ENCODE measurements at places on chromosomes 5 and 9. TPM values are rescaled to one million over a fixed set of nuclear protein-coding genes. Genes with fewer than 3 reads are reported as not detected.

GRCh38 chr5:33322632-33323031, 118.1 kb upstream of the TARS1 start:
- DNase-seq: no peak
- no peaks in the 10 kb centered on the region for H3K27me3 ChIP-seq
- H3K4me1 ChIP-seq: no peaks in the 10 kb centered on the region
- H3K36me3 ChIP-seq: no peaks in the 10 kb centered on the region

DNA sequence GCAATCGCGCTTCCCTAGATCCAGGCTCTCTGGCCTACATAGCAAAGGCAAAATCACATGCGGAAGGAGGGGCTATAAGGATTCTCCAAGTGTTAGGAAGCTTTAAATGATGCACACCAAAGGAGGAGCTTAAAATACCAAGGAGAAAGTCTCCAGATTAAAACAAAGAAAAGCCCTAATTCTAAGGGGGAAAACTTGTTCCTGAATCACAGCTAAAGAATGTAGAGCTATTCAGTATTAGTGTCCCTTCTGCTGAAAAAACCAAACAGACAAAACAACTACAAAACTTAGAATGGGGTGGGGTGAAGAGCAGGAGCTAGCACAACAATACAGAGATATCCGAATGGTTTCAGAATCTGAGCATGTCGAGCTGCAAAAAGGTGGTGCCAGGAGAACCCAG, 213.7 kb downstream of the DCP2 start:
- no peak overlapping the region for H3K4me3 ChIP-seq
- no peak overlapping the region for H3K27ac ChIP-seq
- H3K36me3 ChIP-seq: no peaks in the 10 kb centered on the region
- H3K27me3 ChIP-seq: no peaks in the 10 kb centered on the region

- no peaks in the 10 kb centered on the region for H3K27me3 ChIP-seq
- H3K4me3 ChIP-seq: no peak overlapping the region
- no peak overlapping the region for H3K27ac ChIP-seq
- no peaks in the 10 kb centered on the region for H3K4me1 ChIP-seq
- no peaks in the 10 kb centered on the region for H3K36me3 ChIP-seq
- no peak for DNase-seq
Measured at GRCh38 chr5:72369711-72370110, 49.5 kb downstream of the PTCD2 start.

DNA sequence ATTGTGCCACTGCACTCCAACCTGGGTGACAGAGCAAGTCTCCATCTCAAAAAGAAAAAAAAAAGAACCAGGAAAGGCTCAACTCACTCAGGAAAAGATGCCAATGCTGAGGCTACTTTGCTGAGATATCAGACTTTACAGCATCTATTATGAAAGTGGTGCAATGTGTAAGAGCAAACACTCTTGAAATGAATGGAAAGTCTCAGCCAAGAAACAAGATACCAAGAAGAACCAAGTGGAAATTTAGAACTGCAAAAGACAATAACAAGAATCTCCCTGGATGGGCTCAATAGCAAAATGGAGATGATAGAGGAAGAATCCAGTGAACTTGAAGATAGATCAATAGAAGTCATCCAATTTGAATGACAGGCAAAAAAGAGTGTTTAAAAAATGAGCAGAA, 37.7 kb downstream of the TSPAN17 start:
- no peaks in the 10 kb centered on the region for H3K36me3 ChIP-seq
- H3K27ac ChIP-seq: no peak overlapping the region
- no peaks in the 10 kb centered on the region for H3K4me1 ChIP-seq
- no peaks in the 10 kb centered on the region for H3K27me3 ChIP-seq

DNA sequence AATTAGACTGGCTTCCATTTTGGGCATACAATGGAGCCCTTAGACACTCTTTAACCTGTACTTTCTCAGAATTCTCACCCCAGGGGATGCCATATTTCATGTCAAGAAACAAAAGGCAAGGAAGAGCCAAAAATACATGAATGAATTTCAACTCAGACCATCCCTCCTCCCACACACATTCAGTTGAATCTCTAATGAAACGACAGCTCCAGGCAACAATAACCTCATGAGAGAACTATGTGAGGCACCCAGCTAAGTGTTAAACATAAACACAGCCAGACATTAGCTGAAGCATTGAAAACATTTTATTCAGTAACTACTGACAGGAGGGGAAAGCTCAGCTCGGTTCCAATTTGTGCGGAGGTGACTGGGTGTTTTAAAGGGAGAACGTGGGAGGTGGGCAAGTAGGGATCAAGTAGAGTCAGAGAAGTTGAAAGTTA, 1359.1 kb upstream of the CDH9 start:
- no peak overlapping the region for H3K27ac ChIP-seq
- DNase-seq: no peak
- H3K4me1 ChIP-seq: no peaks in the 10 kb centered on the region
- H3K4me3 ChIP-seq: no peak overlapping the region

Gene GHR
- total RNA-seq: 0.73 TPM

Measured in pancreas (tissue), 10 donors.